Panc1 (cell line): ENCODE measurements at places on chromosomes 5 and 9.

DNA sequence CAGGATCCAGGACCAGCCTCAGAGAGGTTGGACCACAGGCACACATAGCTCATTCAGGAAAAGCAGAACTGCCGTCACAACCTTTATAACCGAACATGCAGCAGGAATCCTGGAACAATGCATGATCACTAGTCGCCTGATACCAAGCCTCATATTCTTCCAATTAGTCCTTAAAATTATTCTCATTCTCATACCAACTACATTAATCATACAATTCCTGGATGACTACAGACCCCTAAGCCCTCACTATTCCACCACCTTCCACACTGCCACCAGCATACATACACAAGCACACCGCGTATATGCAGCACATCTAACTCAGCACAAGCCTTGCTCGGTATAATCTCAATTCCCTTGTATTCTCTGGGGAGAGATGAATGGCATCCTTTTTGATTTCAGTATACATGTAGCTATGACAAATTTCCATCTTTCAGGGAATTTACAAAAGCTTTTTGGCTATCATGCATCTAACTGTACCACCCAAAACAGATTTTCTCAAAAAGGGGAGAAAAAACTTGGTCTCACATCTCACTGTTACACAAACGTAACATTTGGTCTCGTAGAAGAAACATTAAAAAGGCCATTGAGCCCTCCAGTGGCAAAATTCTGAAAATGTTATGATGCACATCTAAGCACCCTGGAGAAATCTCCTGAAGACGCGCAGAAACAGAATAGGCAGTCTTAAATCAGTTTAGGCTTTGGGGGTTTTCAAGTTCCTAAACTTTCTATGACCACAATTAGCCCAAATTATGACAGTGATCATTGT lies 46.2 kb downstream of the MCTP1 start:
- no peak overlapping the region for H3K4me3 ChIP-seq
- H3K4me1 ChIP-seq = no peaks in the 10 kb centered on the region
- no peaks in the 10 kb centered on the region for H3K36me3 ChIP-seq
- peak; percentile 32 for DNase-seq
- H3K27me3 ChIP-seq = peaks cover 8% of the 10 kb centered on the region; the same call in 1 of the 2 replicates

DNA sequence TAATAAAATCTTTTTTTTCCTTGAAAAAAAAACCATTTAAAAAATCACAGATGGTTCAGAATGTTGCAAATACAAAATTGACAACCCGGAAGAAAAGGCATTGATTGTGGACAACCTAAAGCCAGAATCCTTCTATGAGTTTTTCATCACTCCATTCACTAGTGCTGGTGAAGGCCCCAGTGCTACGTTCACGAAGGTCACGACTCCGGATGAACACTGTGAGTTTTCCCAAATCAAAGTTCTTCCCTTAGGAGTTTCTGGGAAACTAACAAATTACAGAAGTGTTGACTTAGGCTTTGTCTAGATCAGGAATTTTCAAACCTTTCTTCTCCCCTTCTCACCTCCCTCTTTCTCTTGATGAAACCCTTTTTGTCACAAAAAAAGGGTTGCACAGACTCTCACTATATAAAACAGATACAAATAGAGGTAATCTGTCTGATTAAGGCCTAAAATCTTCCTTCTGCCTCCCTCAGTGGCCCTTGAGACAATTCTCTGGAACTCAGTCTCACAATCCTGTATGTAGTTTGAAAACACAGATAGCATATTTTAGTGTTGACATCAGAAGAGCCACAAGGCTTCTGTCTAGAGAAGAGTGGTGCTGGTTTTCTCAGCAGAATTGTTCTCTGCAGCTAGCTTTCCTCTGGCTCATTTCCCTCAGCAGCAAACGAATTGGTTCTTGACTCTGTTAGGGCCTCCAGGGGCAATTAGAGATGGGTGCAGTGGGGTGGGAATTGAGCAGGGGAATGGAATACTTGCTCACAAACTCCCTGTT lies 79.5 kb downstream of the OSMR start:
- H3K36me3 ChIP-seq = peaks cover 10% of the 10 kb centered on the region
- no peak overlapping the region for H3K4me3 ChIP-seq
- H3K27ac ChIP-seq = no peak overlapping the region
- H3K4me1 ChIP-seq = no peaks in the 10 kb centered on the region
- no peak for DNase-seq

DNA sequence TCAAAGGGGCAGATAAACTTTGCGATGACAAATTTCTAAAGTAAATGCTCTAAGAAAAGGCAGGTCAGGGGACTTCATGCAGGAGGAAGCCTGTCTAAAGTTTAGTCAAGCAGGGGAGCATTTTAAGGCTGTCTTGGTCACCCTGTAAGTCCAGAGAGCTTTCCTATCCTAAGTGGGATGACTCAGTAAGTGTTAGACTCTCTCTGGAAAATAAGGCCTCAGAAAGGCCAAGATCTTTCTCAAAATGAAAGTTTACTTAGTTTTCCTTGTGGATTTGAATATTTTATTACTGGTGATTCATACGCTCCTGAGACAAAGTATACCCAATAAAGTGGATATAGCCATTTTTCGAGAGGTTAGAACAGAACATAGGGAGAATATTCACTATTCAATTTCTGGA lies 806.9 kb upstream of the CDH9 start:
- H3K36me3 ChIP-seq = no peaks in the 10 kb centered on the region
- H3K4me3 ChIP-seq = no peak overlapping the region
- no peak for DNase-seq
- no peak overlapping the region for H3K27ac ChIP-seq
- H3K27me3 ChIP-seq = no peaks in the 10 kb centered on the region

- no peaks in the 10 kb centered on the region for H3K27me3 ChIP-seq
- H3K4me3 ChIP-seq = no peak overlapping the region
- no peaks in the 10 kb centered on the region for H3K36me3 ChIP-seq
- H3K27ac ChIP-seq = no peak overlapping the region
- no peak for DNase-seq
Observed at GRCh38 chr5:143933451-143933850, 121.5 kb downstream of the HMHB1 start.

- H3K27ac ChIP-seq = no peak overlapping the region
- DNase-seq = no peak
- H3K4me3 ChIP-seq = no peak overlapping the region
- no peaks in the 10 kb centered on the region for H3K36me3 ChIP-seq
- H3K4me1 ChIP-seq = no peaks in the 10 kb centered on the region
Observed at GRCh38 chr5:163596608-163597315, 91.3 kb downstream of the MAT2B start.

GRCh38 chr5:10123254-10123989 lies 126.3 kb downstream of the ATPSCKMT start:
- no peaks in the 10 kb centered on the region for H3K27me3 ChIP-seq
- H3K4me3 ChIP-seq = no peak overlapping the region
- no peaks in the 10 kb centered on the region for H3K36me3 ChIP-seq
- H3K4me1 ChIP-seq = no peaks in the 10 kb centered on the region
- H3K27ac ChIP-seq = no peak overlapping the region
- no peak for DNase-seq

DNA sequence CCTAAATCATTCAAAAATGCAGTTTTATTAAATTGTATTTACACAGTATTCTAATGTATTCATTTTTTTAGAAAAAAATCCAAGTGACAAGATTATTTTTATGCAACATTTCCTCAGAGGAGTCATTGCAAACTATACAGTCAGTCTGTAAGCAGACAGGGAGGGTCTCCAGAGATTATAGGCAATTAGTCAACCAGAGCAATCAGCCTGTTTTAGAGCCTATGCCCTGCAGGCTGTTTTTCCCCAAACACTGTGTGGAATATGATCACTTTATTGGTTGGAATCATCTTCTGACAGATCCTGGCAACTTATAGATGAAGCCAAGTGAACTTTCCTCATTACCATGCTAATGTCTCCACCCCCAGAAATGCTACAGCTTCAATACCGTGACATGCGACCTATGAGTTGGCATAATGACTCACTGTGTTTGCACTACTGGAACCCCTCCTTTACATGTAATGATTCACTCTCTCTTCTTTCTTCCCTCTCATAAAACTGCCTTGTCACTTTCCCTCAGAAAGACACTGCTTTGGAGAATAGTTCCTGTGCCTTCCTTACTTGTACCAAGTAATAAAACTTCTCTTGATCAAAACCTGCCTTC lies 577.7 kb upstream of the FTMT start:
- no peaks in the 10 kb centered on the region for H3K27me3 ChIP-seq
- no peaks in the 10 kb centered on the region for H3K36me3 ChIP-seq
- no peak overlapping the region for H3K27ac ChIP-seq
- no peaks in the 10 kb centered on the region for H3K4me1 ChIP-seq

- H3K36me3 ChIP-seq = peaks cover 6% of the 10 kb centered on the region; the same call in 1 of the 2 replicates
- no peak for DNase-seq
- H3K4me3 ChIP-seq = no peak overlapping the region
- H3K4me1 ChIP-seq = no peaks in the 10 kb centered on the region
- no peak overlapping the region for H3K27ac ChIP-seq
Observed at GRCh38 chr5:136065588-136065987, 36.8 kb downstream of the TGFBI start.

DNA sequence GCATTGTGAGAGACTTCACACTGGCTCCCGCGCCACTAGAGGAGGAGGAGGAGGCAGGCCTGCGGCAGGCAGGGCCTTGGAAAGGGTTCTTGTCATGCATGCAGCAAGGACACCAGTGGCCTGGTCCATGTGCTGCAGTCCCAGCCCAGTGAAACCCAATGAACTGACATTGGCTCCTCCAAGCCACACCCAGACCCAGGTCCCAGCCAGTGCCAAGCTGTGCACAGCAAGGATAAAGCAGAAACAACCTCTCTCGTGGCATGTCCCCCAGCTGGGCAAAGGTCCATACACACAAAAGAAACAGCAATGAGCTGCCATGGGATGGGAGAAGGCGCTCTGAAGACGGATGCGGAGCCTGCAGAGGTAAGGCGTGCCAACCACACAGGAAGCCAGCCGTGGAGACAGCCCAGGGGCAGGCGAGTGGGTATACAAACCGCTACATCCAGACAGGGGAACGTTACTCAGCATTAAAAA lies 89.2 kb downstream of the SEMA4D start:
- H3K27me3 ChIP-seq = no peaks in the 10 kb centered on the region
- no peaks in the 10 kb centered on the region for H3K4me1 ChIP-seq
- H3K27ac ChIP-seq = no peak overlapping the region
- no peak for DNase-seq
- no peak overlapping the region for H3K4me3 ChIP-seq
- no peaks in the 10 kb centered on the region for H3K36me3 ChIP-seq

DNA sequence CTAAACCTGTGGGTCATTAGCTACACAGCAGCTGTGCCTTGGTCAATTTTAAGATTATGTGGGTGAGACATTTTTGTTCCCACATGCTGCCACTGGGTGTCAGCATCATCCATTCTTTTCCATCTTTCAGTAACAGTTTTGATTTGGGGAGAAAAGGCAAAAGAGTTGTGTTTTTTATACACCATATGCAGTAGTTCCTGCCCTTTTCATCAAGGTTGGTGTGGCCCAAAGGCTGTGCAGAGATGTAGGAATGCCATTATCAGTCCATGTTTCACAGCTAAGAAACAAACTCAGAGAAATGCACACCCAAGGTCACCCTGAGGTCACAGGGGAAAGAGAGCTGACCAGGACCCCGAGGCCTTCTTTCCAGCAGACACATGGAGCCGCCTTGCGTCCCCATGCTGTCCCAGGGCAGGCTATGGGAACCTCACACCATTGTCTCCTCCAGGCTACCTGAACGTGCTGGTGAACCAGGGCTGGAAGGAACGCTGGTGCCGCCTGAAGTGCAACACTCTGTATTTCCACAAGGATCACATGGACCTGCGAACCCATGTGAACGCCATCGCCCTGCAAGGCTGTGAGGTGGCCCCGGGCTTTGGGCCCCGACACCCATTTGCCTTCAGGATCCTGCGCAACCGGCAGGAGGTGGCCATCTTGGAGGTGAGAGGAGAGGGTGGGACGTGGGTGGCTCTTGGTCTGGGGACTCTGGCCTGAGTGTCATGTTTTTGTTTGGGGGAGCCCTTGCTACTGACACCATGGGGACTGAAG lies 27.8 kb upstream of the GRPEL2 start:
- no peak overlapping the region for H3K4me3 ChIP-seq
- no peaks in the 10 kb centered on the region; the same call in 1 of the 2 replicates for H3K4me1 ChIP-seq
- no peaks in the 10 kb centered on the region for H3K27me3 ChIP-seq

DNA sequence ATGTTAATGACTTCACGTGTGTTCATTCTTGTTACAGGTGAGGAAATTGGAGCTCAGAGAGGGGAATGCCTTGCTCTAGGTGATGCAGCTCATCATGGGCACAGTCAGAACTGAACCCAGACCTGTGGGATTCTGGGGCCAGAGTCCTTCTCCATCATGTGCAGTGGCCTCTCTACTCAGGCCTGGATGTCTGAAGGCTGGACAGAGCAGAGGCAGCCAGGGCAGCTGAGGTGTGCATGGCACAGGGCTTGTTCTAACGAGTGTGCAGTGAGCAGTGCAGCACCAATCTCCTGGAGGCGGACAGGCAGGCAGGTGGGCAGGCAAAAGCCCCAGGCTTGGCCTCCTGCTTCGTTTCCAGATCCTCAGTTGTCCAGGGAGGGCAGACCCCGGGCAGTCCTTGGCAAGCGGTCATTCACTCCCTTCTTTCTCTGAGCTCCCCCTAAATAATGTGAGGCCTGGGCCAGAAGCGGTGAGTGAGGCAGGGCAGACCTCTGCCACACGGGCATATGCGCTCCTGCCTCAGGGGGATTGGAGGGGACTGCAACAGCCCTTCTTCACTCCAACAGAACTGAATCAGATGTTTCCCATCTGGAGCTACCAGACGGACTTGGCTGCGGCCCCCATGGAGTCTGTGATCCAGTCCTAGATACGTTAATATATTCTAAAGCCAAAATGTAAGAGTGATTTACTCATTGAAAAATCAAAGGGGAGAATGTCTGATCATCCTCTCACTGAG lies 68.7 kb upstream of the FSTL4 start:
- H3K4me3 ChIP-seq = no peak overlapping the region
- no peaks in the 10 kb centered on the region for H3K36me3 ChIP-seq
- H3K27ac ChIP-seq = no peak overlapping the region
- H3K4me1 ChIP-seq = no peaks in the 10 kb centered on the region
- DNase-seq = no peak
- peaks cover 11% of the 10 kb centered on the region for H3K27me3 ChIP-seq

GRCh38 chr5:153585622-153586277 lies 95.3 kb downstream of the GRIA1 start:
- H3K27ac ChIP-seq = no peak overlapping the region
- H3K27me3 ChIP-seq = no peaks in the 10 kb centered on the region
- no peaks in the 10 kb centered on the region for H3K36me3 ChIP-seq
- no peak overlapping the region for H3K4me3 ChIP-seq
- DNase-seq = no peak

GRCh38 chr5:30030101-30030500 lies 1163.4 kb upstream of the CDH6 start:
- no peak overlapping the region for H3K27ac ChIP-seq
- no peaks in the 10 kb centered on the region for H3K4me1 ChIP-seq
- no peaks in the 10 kb centered on the region for H3K36me3 ChIP-seq
- DNase-seq = no peak
- H3K4me3 ChIP-seq = no peak overlapping the region
